Endothelial cell (in vitro differentiated cells): ENCODE measurements at places on chromosomes 2 and 18. TPM values are rescaled to one million over a fixed set of nuclear protein-coding genes. Genes with fewer than 3 reads are reported as not detected.

Gene HMSD
- not detected for total RNA-seq

Gene SLC16A14
- total RNA-seq = 0.18 TPM

DNA sequence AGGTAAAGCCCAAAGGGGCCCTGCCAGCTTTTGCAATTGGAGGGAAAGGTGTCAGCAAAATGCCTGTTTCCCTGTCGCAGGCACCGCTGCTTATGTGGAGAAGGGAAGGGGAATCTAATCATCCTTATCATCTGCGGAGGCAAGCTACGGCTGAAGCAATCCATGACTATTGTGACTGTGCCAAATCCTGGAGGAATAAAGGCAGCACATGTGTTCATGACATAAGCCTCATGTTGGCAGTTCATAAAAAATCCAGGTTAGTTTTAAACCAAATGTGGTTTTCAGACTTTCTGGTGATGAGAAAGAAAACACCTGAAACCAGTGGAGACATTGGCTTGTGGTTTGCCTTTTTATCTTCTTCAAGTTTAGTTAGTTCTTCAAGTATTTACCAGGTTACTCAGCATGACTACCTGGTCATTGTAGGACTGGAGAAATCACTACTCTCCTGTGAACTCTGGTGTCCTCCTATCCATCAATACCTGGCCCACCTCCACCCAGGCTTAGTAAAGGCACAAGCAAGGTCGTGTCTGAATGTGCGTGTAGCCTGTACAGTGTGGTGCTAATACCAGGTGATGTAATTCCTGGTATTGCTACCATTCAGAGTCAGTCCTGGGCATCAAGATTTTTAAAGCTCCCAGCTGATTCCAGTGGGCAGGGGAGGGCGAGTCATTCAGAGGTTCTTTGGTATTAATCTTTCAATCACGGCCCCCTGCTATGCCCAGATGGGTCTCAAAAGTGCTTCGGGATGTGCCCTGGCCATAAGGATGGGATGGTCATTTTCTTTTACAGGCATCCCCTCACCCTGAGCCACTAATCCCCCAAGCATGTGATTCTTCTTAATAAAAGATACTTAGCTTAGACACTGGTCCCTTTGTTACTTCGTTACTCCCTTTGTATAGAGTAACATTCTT is 96.8 kb downstream of the TGFA start:
- H3K4me1 ChIP-seq = no peaks in the 10 kb centered on the region
- no peaks in the 10 kb centered on the region for H3K27me3 ChIP-seq
- H3K36me3 ChIP-seq = peaks cover 3% of the 10 kb centered on the region
- H3K4me3 ChIP-seq = no peak overlapping the region
- no peak overlapping the region for H3K27ac ChIP-seq

DNA sequence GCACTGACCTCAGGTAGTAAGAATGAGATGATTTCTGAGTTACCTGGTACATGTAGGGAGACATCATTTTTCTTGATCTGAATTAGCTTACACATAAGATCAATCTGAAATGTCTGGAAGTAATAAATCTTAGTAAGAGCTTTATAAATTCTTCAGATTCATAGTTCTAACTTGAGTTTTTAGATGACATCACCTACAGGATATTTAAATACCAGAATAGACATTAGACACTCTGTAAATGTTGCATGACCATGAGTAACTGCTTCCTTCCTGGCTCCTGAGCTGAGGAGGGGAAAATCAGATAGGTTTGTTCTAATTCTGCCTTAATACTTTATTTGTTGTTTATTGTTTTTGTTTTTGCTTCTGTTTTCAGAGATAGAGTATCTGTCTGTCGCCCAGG is 181.8 kb downstream of the PHLPP1 start:
- DNase-seq = no peak
- H3K27me3 ChIP-seq = peaks cover 4% of the 10 kb centered on the region
- H3K4me3 ChIP-seq = no peak overlapping the region
- H3K4me1 ChIP-seq = peaks cover 8% of the 10 kb centered on the region
- peak overlapping the region; percentile 33 for H3K27ac ChIP-seq

DNA sequence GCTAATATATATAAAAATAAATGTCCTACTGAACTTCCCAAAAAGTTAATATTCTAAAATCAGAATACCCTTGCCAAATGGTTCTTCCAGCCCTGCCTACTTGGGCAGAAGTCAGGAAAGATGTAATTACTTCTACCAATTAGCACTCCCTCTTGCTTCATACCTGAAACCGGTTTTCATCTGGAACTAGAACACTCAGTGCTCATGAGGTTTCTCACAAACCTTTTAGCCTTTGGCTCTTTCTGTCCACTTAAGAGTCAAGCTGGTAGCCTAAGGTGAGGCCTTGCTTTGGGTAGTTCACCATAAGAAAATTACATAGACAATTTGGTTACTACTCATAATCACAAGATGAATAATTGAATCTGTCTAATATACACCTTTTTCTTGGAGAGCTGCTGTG is 4.1 kb downstream of the DSG3 start:
- H3K36me3 ChIP-seq = no peaks in the 10 kb centered on the region
- H3K27ac ChIP-seq = no peak overlapping the region
- H3K4me1 ChIP-seq = no peaks in the 10 kb centered on the region
- H3K4me3 ChIP-seq = no peak overlapping the region
- H3K27me3 ChIP-seq = no peaks in the 10 kb centered on the region

- H3K36me3 ChIP-seq = peaks cover 4% of the 10 kb centered on the region
- H3K27ac ChIP-seq = no peak overlapping the region
- peaks cover 5% of the 10 kb centered on the region for H3K4me1 ChIP-seq
- no peak overlapping the region for H3K4me3 ChIP-seq
- DNase-seq = no peak
Measured at GRCh38 chr2:97673915-97674283, 4.4 kb downstream of the C2orf92 start.

DNA sequence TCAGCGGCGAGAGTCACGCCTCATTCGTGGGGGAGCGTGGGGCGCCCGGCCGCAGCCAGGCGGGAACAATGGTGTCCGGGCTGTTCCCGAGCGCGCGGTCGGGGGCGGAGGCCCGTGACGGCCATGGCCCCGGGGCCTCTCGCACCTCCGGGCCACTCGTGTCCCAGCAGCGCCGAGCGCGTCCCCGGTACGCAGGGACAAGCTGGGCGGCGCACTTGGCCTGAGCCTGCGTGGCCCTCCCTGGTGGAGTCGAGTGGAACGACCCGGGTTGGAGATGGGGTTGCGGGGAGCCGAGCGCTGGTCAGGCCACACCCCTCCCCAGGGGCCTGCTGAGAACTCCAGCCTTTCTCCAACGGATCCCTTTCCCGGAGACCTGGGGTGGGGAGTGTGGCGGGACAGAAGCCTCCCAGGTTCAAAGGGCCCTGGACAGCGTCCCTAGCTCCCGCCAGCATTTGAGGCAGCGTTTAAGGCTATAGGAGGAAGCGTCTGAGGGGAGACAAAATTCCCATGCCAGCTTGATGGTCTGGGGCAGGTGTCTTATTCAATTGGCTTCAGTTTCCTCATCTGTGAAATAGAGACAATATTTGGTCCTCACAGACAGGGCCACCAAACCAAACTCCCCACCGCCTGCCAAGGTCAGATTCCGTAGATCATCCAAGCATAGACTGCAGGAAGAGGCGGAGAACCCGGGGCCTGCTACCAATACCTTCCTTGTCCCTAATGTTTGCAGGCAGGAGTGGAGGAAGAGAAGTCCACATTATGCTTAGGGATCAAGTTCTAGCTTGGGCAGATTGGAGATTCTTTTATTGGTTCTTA is 553 bp downstream of the CNDP2 start:
- peak overlapping the region; percentile 16 for H3K27ac ChIP-seq
- DNase-seq = peak; percentile 69
- peaks cover 19% of the 10 kb centered on the region for H3K4me1 ChIP-seq
- peak overlapping the region; percentile 94 for H3K4me3 ChIP-seq
- H3K27me3 ChIP-seq = peaks cover 8% of the 10 kb centered on the region
- H3K36me3 ChIP-seq = peaks cover 8% of the 10 kb centered on the region

- no peak overlapping the region for H3K4me3 ChIP-seq
- H3K4me1 ChIP-seq = no peaks in the 10 kb centered on the region
- H3K27me3 ChIP-seq = no peaks in the 10 kb centered on the region
Measured at GRCh38 chr2:99380376-99381010, 43.3 kb downstream of the EIF5B start.
